ENCODE measurements at places on chromosomes 12 and 14.

- DNase-seq, result no peak
These were observed 150.2 kb upstream of the C14orf180 start for GRCh38 chr14:104429291-104429861.

- no peak for DNase-seq
These were observed 18.6 kb downstream of the AGAP2 start for GRCh38 chr12:57719777-57720605.

DNA sequence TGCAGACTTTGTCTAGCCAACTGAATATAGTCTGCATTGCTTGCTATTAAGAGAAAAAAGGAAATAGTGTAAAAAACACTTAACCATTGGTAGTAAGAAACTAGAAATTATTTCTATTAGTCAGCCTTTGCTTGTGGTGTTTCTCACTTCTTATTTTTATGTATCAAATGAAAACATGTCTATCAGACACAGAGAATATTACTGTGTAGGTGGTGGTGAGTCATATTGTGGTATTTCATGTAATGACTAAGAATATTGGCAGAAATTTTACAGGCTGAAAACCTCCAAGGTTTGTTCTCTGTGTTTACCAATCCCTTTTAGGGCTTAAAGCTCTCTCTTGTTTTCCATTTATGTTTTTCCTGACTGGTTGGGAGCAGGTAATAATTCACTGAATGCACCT lies 87.2 kb downstream of the DAAM1 start:
- DNase-seq, result peak; percentile 50

DNA sequence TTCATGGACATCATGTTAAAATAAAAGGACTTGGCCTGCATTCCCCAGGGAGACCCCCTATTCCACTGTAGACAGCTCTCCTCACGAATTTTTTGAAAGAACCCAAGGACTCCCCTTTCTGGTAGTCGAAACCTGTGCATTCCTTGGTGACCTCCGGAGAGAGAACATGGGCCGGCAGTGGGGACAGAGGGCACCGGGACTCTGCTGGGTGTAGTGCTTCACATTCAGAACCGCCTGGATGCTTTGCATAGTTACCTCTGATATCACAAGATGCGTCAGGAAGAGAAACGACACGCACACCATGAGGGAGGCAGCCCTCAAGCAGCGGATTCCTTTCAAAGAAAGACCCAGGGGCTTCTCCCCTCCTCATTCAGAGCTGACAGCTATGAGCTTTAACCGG lies 9.7 kb downstream of the CKAP4 start:
- no peak for DNase-seq

DNA sequence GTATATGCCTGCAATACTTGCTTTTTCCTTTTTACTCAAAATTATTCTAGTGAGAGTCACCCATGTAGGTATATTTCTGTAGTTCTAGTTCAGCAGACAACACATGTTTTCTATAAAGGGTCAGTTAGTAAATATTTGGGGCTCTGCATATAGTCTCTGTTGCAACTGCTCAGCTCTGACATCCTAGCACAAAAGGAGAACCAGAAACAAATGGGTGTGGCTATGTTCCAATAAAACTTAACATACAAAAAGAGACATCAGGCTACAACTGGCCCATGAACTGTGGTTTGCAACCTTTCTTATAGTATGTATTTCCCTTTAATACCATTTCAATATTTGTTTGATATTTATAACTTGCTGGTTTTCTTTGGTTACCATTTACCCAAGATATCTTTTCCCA lies 11.9 kb downstream of the NT5DC3 start:
- no peak for DNase-seq

DNA sequence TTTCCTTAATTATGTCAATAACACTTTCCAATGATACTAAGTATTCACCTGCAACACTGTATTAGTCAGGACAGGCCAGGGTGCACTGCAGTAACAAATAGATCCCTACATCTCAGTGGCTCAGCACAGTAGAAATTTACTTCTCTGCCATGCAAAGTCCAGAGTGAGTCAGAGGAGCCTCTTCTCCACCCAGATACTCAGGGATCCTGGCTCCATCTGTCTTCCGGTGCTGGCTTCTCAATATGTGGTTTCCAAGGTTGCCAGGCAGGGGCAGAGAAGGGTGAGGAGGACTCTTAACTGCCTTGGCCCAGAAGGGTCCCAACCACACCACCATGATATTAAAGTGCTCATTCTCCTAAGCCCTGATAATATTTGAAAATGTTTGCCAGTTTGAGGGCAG lies 47.8 kb downstream of the ADGRD1 start:
- DNase-seq, result no peak

All from bone marrow (tissue), 2 donors.